PC-9 (cell line): ENCODE measurements at places on chromosomes 3 and 15. TPM values are rescaled to one million over a fixed set of nuclear protein-coding genes. Genes with fewer than 3 reads are reported as not detected.

Gene GOLGA8T
- not detected in 2 replicates for total RNA-seq

GRCh38 chr15:68528626-68529290 is 50.0 kb upstream of the CORO2B start:
- DNase-seq = no peak

Gene SPG21
- total RNA-seq = 88.3 and 91.7 TPM in 2 replicates

DNA sequence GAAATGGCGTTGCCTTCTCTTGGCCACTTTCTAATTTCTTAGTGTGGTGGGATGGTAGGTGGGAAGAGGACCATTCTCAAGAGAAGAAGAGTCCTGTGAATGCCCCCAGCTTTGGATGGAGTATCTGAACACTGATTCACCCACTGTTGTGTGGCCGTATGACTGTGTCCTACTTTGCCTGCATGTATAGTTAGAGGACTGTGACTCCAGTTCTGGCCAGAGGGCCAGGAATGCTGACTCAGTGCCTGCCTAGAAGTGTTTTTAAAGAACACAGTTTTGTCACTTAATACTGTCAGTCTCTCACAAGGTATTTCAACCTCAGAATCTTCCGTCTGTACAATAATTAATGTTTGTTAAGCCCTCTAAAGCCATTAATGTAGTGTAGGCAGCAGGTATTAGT is 2.1 kb downstream of the SEC61A1 start:
- no peak for DNase-seq

DNA sequence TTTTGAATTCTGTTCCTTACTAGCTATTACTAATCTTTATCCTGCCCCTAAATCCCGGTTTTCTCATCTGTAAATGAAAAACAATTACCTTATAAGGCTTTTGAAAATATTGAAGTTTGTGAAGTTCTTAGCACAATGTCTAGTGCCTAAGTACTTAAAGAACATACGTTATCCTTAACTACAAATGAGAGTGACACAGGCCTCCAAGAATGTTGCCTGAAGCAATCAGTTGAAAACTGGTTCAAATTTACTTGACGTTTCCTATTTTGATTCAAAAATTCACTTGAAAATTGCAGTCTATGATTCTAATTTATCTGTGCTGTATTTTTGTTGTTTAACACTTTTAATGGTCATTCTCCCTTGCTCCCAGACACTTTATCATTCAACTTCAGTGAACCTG is 3.2 kb downstream of the SENP7 start:
- peak; percentile 46 for DNase-seq

- DNase-seq = peak; percentile 56
Measured at GRCh38 chr3:127970966-127971592, 56.0 kb downstream of the KBTBD12 start.

GRCh38 chr3:77191014-77191413 is 151.1 kb downstream of the ROBO2 start:
- DNase-seq = no peak

GRCh38 chr3:50395070-50395860 is 35.9 kb upstream of the TMEM115 start:
- DNase-seq = no peak

DNA sequence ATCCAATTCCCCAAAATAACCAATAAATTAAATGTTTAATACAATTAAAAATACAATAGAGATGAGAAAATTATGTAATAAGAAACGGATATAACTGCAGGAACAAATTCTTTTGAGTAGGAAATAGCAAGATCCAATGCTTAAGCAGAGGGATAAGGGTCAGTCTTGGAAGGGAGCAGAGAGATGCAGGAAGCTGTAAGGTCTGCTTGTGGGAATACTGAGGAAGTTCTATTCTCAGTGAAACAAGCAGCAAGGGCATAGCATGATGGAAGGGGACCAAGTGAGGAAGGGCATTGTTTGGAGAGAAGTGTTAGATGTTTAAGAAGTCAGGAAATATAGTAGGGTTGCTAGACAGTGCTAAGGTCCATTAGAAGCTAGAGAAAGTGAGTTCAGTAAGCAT is 409.0 kb downstream of the TBC1D5 start:
- no peak for DNase-seq

GRCh38 chr15:100022391-100022790 is 289.2 kb upstream of the LYSMD4 start:
- DNase-seq = no peak

DNA sequence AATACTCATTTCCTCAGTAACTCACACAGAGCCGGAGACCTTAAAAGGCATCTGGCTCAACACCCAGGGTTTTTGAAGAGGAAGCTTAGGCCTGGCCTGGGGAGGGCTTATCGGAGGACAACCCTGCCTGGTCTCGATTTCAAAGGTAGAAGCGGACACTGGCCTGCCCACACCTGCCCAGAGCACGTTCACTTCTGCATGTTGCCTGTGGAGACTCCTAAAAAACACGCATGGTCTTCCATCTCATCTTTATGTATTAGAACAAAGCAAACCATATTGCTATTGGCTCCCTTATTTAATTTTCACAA is 55.5 kb upstream of the FURIN start:
- no peak for DNase-seq

Gene ESYT3
- total RNA-seq = 6.4 and 8.0 TPM in 2 replicates

DNA sequence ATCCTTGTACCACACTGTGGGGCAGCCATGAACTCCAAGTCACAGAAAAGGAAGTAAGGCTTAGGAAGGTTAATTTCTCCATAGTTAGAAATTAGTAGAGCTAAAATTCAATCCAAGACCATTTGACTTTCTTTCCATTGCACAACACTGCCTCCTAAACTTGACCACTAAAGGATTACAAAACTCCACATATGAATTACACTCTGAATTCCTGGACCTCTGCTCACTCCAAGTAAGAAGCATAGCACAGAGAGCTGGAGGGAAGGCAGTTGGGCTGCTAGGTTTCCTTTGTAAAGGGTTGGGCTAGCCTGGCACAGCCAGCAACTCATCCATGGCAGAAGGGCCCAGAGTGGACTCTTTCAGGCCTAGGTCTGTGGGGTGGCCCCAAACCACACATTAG is 134.4 kb downstream of the MYLK start:
- peak; percentile 87 for DNase-seq

DNA sequence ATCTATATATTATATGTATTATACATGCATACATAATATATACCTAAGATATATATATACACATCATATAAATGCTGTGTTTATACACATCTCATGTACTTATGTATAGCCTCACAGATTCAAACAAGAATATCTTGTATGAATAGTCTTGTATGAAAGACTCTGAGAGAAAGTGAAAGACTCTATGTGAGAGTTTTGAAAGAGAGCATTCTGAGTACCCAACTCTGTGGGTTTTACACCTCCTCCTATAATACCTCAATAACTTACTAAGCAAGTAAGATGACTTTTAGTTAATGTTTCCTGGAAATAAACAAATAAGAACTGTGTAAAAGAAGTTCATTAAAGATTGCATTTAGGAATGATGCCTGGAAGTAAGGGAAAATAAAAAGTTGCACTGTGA is 108.1 kb upstream of the GMNC start:
- no peak for DNase-seq

Gene CCDC191
- total RNA-seq = 11.0 and 13.2 TPM in 2 replicates

GRCh38 chr3:116442331-116443021 is 2.8 kb downstream of the LSAMP start:
- no peak for DNase-seq

Gene KNG1
- total RNA-seq = not detected in 2 replicates

Gene NANOGP8
- not detected in 2 replicates for total RNA-seq

Gene GOLGA8M
- not detected in 2 replicates for total RNA-seq

- DNase-seq = peak; percentile 85
Measured at GRCh38 chr15:64749167-64749566, 26.2 kb downstream of the RBPMS2 start.

Gene OR4M2
- not detected in 2 replicates for total RNA-seq

Gene HRG
- total RNA-seq = 0.58 and 1.3 TPM in 2 replicates

- no peak for DNase-seq
Measured at GRCh38 chr3:122488262-122488973, 26.3 kb downstream of the KPNA1 start.

Gene FMN1
- 19.6 and 25.8 TPM in 2 replicates for total RNA-seq

DNA sequence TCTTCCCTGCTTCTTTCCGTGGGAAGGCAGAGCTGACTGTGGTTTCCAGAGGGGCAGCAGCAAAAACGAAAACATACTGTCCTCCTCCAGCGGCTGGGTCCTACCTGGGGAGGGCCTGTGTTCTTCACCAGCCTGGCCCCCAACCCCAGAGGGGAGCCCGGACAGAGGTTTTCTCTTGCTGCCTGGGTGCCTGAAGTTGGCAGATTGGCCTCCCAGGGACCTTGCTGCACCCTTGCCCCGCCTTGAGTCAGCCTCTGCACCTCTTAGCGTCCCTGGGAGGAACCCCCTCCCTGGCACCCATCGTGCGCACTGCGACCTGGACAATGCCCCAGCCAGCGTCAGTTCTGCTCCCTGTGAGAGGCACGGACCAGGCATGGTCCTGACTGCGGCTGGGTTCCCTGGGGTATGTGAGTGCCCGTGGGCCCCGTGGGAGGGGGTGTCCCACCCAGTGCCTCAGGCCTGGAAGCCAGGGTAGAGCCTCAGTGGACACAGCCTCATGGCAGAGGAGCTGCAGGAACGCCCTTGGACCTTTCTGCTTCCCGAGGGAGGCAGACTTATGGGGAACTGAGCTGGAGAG is 56.8 kb upstream of the PRR23E start:
- DNase-seq = no peak

Gene BUB1B
- total RNA-seq = 74.3 and 75.3 TPM in 2 replicates

DNA sequence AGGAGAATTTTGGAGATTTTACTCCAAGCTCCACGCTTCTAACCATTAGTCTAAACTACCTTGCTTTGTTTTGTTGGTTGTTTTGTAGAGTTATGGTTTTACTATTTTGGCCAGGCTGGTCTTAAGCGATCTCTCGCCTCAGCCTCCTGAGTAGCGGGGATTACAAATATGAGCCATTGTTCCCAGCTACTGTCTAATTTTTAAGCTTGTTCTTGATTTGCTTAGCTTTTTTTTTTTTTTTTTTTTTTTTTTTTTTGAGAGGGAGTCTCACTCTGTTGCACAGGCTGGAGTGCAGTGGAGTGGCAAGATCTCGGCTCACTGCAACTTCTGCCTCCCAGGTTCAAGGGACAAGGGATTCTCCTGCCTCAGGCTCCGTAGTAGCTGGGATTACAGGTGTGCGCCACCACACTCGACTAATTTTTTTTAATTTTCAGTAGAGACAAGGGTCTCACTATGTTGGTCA is 28.5 kb downstream of the EFCAB12 start:
- DNase-seq = no peak

DNA sequence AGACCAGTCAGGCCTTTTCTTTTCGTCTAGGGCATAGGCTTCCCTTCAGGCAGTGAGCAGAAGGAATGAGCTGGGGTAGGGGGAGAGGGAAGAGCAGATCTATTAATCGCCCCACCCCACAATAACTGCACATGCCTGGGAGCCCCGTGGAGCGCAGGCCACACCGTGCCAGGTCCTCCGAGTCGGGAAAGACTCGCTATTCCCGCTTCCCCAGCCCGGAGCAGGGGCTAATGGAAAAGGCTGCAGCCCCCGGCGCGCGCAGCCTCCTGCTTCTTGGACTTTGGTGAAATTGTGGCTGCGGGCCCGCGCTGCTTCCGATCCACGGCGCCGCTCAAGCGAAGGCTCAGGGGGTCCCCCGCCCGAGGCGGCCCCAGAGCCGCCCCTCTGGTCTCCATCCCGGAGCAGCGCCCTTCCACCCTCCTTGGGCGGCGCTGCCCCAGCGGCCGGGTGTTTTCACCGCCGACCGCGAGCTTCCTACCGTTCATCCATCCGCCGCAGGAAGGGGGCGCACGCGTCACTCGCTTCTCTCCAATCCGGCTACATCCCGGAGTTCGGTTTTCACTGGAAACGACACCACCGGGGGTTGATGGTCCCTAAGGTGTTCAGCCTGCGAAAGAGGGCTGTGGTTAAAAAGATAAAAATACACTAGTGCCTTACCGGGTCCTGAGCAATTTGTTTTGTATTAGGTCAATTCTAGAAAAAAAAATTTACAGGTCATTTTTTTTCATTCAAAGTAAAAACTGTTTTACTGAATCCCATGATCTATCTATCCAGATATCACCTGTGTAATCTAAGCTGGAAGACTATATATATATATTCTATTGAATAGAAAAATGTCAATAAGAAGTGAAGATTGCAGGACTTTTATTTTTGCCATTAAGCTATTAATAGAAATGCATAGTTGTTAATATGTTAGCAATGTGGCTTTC is 4.4 kb upstream of the SYNM start:
- DNase-seq = peak; percentile 72

DNA sequence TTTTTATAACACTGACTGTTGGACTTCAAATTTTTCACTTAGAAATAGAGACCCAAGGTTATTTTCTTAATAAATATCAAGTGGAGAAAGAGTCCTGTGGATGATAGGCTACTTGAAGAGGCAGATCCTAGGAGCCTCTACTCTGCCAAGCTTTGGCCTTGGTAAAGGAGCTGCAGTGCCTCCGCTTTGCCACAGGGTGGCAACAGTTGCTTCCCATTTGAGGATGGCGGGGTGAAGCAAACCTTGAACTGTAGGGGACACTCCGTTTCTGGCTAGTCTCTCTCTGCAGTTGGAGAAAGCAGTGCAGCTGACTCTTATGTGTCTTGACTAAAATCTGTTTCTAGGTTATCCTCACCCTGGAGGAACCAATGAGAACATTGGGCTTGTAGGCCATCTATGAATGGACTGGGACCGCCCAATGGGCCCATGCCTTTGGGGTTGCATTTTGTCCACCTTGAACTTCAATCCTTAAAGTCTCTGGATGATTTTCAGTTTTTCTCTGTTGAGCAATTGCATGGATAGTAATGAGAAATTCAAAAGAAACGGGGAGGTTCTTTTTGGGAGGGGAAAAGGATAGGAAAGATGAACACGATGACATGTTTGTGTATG is 9.8 kb downstream of the SCG5 start:
- DNase-seq = no peak

- DNase-seq = no peak
Measured at GRCh38 chr15:77066971-77067690, 3.8 kb downstream of the TSPAN3 start.

- DNase-seq = no peak
Measured at GRCh38 chr3:47004369-47005211, 25.1 kb downstream of the NBEAL2 start.

Gene IP6K1
- total RNA-seq = 32.9 and 37.0 TPM in 2 replicates

DNA sequence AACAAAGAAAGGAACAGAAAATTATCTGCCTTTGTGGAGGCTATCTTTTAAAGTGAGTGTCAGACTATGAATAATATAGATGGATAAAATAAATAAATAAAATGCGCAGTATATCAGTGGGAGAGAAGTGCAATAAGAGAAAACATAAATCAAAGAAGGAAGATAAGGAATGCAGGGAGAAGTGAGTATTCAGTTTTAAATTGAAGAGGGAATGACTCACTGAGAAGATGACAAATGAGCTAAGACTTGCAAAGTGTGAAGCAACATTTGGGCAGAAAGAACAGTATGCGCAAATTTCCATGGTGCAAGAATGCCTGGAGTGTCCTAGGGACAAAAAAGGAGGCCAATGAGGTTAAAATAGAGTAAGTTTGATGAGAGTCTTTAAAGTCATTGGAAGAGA is 1300.1 kb upstream of the ALCAM start:
- DNase-seq = no peak

DNA sequence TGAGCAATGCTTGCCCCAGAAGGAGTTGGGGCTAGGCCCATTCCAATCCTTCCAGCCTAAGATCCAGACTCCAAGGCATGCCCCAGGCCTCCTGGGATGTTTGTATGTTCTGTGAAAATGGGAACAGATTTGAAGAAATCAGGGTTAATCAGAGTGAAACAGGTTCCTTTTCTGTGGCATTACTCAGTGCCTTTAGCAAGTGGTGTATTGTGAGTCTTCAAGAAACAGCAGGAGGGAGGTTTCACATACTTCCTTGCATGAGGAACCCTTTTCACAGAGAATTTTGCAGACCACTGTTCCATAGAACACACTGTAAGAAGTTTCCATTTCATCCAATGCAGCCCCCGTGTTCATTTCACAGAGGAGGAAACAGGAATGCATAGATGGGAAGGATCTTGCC is 8.4 kb upstream of the CDC25A start:
- DNase-seq = no peak

Gene DNASE1L3
- not detected in 2 replicates for total RNA-seq
